Ammon's horn (tissue), 1 donor: ENCODE measurements at places on chromosomes 6 and 20.

DNA sequence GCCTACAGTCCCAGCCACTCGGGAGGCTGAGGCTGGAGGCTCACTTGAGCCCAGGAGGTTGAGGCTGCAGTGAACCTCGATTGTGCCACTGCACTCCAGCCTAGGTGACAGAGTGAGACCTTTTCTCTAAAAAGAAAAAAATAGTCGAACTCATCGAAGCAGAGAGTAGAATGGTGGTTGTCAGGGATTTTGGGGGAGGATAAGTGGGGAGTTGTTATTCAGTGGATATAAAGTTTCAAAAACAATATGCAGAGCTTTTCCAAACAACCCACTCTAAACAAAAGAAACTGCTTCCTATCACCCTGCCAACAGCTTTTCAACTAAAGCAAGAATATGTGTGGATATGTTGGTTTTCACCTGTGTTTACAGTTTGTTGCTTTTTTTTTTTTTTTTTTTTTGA lies 11.6 kb upstream of the MAK start:
- no peak for DNase-seq

DNA sequence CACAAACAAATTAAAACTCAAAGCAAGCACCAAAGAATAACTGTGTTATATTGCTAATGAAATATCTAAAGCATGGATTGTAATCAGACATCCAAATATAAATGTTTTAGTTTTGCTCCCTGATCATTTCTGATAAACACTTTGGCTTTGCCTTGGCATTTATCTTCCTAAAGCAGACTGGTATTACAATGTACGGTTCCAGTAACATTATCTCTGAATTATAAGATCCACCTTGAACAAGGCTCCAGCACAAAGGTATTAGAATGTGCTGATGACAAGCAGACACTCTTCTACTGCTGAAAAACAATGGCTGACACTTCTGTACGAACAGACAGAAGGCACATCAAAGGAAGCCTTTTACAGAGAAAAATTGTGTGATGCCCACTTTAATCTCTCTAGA lies 74.6 kb downstream of the INSM1 start:
- no peak for DNase-seq

DNA sequence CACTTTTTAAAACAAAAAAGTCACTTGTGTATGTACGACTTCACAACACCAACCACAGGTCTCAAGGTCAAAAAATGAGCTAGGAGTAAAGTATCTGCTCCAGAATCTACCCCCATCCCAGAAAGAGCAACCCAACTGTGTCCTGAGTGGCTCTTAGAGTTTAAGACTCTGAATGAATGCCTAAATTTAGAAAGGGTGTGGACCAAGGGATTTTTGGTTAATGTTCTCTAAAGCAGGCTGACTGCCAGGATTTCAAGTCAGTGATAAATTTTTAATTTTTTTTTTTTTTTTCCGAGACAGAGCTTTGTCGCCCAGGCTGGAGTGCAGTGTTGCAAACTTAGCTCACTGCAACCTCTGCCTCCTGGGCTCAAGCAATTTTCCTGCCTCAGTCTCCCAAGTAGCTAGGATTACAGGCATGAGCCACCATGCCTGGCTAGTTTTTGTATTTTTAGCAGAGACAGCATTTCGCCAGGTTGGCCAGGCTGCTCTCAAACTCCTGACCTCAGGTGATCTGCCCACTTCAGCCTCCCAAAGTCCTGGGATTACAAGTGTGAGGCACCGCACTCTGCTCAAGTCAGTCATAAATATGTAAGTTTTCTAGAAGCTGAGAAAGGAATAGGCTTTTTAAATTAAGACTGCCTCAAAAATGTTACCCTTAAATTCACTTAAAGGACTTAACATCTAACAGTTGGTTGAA lies 20.2 kb downstream of the STAU1 start:
- DNase-seq, result no peak

- DNase-seq, result no peak
Observed at GRCh38 chr6:101689156-101689555, 295.6 kb downstream of the GRIK2 start.

DNA sequence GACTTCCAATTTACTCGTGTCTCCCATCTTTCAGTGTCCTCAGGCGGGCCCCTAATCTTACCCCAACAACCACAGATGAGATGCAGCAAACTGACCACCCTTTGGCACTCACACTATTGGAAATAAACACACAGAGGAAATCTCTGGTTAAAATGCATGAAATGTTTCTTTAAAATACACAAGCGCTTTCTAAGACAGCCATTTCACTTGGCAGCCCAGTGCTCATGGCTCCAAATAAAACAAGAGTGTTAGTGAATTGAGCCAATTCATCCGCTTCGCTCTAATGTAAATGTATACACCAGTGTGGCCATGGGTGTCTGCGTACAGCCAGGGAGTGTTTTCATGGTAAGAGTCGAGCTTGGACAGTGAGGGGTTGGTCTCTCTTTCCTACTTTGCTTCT lies 282.9 kb downstream of the CLIC5 start:
- DNase-seq, result no peak

GRCh38 chr6:159739341-159739740 lies 12.0 kb downstream of the WTAP start:
- no peak for DNase-seq

DNA sequence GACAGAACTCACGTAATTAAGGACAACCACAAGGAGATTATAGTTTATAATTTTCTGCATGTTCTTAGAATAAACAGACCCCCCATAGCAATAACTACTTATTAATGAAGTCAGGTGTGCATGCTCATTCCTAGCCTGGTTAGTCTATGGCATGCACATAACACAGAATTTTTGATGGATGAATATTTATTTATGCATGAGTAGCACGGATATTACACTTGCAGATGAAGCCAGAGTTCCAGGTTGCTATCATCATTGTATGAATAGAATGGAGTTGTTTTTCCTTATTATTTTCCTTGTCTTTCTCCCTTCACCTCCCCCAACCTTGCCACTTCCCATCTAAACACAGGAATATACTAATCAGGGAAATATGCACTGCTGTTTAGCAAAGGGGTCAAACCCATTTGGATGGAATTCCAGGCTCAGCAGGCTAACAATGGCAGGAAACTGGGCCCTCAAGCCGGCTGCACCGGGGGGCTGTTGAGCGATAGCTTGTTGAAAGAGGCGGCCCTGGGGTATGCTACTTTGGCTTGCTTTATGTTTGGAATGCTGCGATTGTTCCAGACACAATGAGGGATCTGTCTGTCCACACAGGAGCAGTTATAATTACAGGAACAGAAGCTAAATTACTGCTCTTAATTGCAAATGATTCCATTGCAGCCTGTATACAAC lies 112.6 kb downstream of the TMEM170B start:
- DNase-seq, result no peak

DNA sequence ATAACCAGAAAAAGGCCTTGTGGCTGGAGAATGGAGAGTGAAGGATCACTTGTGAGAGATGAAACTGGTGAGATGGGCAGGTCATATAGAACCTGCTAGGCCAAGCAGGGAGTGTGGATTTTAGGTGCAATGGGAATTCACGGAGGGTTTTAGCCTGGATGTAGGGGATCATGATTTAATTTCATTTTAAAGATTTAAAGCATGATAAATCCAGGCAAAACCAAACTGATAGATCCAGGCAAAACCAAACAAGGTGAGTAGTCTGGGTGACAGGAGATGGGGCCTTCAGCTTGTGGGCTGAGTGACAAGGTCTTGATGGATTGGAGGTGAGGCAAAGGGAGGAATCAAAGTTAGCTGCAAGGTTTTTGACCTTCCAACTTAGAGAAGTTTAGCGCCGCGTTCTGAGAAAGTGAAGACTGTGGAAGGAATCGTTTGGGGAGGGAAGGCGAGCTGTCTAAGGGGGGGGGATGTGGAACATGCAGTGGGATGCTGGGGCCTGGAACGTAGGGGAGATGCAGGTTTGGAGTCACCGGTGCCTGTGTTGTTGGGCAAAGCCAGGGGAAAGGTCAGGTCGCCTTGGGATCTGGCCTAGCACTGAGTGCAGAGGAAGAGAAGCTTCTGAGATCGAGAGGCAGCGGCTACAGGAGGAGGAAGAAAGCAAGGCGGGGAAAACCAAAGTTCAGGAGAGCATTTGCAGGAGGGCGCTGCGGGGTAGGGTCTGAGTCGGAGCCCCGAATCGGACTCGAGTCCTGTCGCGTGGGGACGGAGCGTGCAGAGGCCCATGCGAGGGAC lies 1.3 kb upstream of the PLCG1 start:
- no peak for DNase-seq

- DNase-seq, result no peak
Observed at GRCh38 chr6:142693441-142693840, 251.5 kb downstream of the HIVEP2 start.

DNA sequence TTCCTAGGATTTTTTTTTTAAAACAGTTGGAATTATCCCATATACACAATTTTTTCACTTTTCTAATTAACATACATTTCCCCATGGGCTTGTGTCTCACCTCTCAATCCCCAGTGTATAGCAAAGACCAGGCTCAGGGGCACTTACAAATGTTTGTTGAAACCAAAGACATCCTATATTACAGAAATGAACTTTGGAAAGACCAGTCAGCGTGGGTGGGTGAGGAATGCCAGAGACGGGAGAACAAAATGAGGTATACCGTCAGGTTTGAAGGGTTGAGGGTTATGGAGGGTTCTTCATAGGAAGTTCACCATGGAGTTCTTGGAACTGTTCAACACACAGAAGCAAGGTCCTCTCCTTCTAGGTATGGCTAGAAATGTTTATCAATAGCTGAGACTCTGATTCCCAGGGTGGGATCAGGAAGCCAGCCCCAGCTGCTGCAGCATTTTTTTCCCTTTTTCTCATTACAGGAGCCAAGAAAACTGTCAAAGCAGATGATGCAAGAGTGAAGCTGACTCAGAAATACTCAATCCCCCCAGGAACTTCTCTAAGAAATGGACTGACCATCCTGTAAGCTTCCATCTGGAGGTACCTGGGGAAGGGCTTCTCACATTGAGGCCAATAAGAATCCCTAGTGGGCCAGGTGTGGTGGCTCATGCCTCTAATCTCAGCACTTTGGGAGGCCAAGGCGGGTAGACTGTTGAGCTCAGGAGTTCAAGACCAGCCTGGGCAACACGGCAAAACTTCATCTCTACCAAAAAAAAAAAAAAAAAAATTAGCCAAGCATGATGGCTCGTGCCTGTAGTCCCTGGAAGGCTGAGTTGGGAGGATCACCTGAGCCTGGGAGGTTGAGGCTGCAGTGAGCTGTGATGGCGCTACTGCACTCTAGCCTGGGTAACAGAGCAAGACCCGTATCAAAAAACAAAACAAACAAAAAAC lies 15.9 kb upstream of the TBC1D20 start:
- no peak for DNase-seq

DNA sequence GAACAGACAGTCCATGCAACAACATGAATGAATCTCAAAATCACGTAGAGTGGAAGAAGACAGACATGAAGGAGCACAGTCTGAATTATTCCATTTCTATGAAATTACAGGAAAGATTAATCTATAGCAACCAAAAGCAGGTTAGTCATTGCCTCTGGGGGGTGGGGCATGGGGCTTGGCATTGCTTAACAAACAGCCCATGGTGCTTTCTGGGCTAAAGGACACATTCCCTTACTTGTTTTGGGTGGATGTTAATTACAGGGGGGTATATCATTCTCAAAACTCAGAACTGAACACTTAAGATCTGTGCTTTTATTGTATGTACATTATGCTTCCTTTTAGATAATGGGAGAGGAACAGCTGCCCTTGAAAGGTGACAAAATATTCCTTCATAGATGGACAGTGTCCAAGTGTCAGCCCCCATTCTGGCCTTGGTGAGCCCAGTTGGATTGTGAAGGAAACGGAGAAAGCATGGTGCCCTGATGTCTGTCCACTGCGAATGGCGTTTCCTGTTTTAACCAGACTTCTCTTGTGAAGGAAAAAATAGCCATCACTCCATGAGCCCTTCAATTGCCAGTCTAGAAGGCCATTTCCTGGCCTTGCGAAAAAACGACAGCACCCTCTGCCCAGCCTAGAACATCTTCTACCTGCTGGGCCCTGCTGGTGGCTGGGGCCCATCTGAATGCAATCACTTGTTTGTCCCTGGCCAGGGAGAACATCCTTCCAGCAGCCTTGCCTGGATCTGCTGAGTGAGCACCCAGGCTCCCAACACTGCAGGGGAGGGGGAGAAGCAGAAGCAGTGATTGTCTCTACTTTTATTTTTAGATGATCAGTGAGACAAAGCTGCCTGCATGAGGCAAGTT lies 179.7 kb downstream of the BCAS1 start:
- no peak for DNase-seq

GRCh38 chr6:163866192-163866591 lies 451.7 kb downstream of the QKI start:
- no peak for DNase-seq

- no peak for DNase-seq
Observed at GRCh38 chr6:84752118-84752850, 12.1 kb downstream of the TBX18 start.

DNA sequence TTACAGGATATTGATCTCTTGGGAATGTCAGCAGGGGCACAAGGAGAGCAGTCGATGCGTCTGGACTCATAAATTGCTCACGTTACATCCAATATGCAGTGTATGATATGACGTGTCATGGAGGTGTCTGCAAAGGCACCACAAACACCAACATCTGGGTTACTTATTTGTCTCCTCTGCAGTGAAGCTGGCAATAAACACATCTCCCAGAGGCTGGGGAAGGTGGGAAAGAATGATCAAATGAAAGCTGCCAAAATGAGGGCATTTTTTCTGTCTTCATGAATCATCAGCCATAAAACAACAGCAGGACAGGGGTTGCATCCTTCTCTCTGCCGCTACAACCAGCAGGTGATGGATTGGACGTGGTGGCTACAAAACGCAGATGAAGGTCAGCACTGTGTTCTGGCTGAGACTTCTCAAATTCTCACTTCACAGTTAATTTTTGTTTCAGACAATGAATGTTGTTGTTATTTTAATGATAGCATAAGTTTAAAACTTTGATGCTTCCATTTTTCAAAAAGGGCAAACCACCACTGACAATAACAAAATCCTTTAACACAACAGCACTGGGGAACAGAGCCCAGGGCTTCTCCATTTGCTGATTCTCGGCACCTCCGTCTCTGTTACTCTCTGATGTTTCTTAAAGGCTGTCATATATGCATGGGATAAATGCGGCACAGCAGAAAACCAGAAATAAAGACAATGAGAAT lies 47.5 kb downstream of the ERMARD start:
- DNase-seq, result no peak

- peak; percentile 28 for DNase-seq
Observed at GRCh38 chr6:96760153-96760687, 77.1 kb downstream of the GPR63 start.

DNA sequence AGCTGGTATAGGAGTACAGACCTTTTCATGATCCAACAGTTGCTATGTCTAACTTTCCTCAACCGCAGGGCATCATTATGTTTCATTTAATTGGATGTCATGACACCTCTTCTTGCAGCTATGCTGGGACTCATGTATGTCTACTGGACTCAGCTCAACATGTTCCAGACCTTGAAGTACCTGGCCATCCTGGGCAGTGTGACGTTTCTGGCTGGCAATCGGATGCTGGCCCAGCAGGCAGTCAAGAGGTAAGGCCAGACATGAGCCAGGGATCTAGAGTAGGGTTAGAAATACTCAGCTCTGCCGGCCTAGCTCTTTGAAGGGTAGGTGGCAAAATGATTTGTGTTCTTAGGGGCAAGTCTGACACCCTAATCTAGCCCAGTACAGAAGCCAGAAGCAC lies 25.2 kb downstream of the GHRH start:
- DNase-seq, result no peak

GRCh38 chr6:146590492-146590891 lies 8.3 kb upstream of the ADGB start:
- no peak for DNase-seq
